ENCODE measurements at places on chromosomes 12 and 14.

DNA sequence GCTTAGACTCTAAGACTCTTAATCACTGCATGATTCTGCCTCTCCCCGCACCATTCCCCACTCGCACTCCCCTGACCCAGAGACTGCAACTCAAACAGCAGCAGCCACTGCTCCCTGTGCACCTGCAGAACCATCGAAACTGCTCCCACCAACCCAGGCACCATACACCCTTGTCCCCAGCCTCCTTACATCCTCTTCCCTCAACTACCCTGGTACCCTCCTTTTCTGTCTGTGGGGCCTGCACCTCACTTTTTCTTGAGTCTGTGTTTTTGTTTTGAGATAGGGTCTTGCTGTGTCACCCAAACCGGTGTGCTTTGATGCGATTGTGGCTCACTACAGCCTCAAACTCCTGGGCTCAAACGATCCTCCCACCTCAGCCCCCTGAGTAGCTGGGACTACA lies 69.4 kb downstream of the RNFT2 start:
- no peak for DNase-seq

GRCh38 chr12:70045036-70045435 lies 198.2 kb upstream of the CNOT2 start:
- no peak for DNase-seq

DNA sequence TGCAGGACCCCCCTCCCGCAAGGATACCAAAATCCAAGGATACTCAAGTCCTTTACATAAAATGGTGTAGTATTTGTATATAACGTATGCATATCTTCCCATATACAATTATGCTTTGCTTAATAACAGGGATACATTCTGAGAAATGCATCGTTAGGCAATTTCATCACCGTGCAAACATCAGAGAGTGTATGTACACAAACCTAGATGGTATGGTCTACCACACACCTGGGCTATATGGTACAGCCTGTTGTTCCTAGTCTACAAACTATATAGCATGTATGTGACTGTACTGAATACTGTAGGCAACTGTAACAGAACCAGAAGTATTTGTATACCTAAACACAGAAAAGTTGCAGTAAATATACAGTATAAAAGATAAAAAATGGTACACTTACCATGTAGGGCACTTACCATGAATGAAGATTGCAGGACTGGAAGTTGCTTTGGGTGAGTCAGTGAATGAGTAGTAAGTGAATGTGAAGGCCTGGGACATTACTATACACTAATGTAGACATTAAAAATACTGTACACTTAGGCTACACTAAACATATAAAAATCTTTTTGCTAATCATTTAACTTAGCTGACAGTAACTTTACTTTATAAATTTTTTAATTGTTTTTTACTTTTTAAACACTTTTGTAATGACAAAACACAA lies 141.1 kb downstream of the SLC41A2 start:
- no peak for DNase-seq

DNA sequence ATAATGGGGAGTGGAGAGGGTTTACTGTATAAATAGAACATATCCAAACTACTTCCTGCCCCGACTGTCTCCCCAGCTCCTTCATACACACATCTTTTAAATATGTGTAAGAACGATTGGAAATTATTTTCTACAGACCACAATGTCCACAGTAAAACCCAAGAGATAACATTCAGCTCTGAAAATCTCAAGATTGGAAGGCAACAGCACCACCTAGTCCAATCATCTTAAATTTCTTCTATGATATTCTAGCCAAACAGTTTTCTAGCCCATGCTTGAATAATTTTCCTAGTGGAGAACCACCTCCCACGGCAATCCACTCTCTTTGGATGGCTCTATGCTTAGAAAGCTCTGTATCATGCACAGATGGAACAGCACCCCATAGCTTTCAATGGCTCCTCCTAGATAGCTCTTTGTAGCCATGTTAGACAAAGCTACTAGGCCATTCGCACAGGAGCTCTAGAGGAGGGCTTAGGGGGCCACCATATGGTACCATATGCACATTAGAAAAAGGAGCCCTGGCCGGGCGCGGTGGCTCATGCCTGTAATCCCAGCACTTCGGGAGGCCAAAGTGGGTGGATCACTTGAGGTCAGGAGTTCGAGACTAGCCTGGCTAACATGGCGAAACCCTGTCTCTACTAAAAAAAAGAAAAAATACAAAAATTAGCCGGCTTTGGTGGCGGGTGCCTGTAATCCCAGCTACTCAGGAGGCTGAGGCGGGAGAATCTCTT lies 18.1 kb downstream of the VDR start:
- DNase-seq = no peak

- DNase-seq = no peak
These were observed 25.9 kb downstream of the SUDS3 start for GRCh38 chr12:118402251-118402650.

- no peak for DNase-seq
These were observed 13.3 kb upstream of the RGS6 start for GRCh38 chr14:71918955-71919354.

- no peak for DNase-seq
These were observed 115.8 kb upstream of the CCDC198 start for GRCh38 chr14:57609192-57610075.

DNA sequence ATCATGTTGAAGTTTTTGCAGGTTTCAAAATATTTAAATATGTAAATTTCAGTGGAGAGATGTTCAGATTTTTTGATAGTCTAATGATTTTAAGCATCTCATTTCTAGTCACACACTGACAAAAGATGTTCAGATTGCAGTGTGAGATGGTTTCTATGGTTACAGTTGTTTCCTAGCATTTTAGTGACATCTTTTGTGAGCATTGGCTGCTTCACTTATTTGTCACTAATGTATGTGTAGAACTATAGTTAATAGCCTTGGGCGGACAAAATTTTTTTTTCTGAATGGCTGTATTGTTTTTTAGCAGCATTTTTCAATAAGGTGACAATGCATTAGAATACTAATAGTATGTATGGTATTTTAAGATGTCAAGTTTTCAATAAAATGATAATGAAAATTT lies 315.6 kb upstream of the PRKD1 start:
- no peak for DNase-seq

GRCh38 chr14:22493753-22494152 lies 95.3 kb downstream of the DAD1 start:
- DNase-seq = no peak

GRCh38 chr14:41446008-41446407 lies 160.7 kb upstream of the LRFN5 start:
- DNase-seq = no peak

DNA sequence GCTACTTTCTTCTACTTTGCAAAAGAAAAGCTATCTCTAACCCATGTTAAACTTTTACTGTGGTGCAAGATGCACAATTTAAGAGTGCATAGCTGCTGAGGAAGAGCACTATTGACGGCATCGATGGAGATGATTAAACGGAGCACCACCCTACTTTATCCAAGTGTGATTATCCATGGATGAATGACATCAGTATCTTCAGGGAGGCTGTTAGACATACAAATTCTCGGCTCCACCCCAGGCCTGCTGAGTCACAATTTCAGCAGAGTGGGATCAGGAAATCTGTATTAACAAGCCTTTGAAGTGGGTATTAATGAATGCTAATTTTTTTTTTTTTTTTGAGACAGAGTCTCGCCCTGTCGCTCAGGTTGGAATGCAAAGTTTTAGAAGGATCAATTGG lies 16.2 kb downstream of the SLC2A14 start:
- peak; percentile 35 for DNase-seq

DNA sequence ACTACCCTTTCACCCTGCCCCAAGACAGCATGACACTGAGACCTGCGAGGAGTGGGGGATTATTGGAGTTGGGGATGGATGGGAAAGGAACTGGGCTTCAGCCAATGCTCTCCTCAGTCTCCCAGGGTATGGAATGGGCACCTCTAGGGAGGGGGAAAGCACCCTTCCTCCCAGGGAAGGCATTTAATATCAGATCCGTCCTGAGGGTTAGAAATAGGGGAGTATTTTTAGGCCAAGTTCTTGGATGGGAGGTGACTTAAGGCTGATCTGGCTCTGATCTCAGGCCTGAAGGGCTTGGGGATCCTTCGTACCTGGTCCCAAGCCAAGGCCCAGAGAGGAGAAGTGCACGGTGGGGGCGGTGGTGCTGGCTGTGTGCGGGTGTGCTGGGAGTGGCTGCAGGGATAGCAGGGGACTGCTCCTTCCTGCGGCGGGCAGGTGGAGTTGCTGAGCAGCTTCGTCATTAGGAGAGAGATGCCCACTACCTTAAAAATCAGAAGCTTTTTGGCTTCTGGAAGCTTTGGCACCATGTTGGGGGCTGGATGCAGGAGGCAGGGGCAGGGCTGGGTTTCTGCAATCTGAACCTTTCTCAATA lies 7.0 kb upstream of the CEBPE start:
- DNase-seq = no peak

DNA sequence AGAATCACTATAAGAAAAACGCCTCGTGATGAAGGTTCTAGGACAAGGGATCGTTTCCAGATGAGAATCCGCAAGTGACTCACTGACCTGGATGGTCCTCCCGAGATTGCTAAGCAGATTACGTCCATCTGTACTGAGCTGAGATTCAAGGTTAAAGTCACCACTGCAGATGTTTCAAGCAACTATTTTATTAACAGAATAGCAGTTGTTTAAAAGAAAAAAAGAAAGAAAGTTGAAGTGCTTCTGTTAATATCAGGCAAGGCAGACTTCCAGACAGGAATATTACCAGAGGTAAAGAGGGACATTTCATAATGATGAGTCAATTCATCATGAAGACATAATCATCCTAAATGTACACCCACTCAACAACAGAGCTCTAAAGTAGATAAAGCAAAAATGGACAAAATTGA lies 17.9 kb downstream of the PXN start:
- DNase-seq = no peak

- no peak for DNase-seq
These were observed 303.7 kb downstream of the LRIG3 start for GRCh38 chr12:58616618-58617017.

DNA sequence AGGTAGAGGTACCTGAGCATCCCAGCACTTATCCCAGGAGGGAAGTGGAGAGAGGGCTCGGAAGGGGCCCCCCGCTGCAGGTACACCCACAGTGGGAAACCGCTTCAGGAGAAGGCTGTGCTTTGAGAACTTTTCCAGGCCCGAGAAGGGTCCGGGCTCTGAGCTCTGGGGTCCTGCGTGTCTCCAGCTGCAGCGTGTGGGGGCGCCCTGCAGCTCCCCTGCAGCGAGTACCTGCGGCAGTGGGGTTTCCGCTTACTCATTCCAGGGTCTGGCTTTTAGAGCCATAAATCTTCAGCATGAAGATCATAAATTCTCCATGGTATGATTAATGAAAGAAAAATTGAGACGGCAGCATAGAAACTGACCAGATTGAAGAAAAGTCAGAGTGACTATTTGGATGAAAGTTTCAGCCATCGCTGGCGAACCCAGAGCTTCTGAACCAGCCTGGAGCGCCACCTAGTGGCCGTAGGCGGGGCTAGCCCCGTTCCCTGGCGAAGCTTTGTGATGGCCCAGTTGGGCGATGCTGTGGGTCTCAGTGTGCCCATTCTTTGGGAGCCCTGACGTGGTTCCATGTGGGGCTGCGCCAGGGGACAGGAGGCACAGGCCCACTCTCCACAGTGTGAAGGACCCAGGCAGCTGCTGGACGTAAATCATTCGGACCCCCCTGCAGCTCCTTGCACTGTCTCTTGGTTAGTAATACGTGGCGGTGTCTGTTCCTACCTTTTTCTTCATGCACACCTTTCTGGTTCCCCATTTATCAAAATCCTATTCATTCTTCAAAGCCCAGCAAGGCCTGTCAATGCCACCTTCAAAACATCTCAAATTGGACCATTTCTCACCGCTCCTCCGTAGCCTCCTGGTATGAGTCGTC lies 198.2 kb downstream of the TSPAN9 start:
- DNase-seq = peak; percentile 87

- DNase-seq = no peak
These were observed 135.8 kb downstream of the ITPR2 start for GRCh38 chr12:26697217-26697616.

DNA sequence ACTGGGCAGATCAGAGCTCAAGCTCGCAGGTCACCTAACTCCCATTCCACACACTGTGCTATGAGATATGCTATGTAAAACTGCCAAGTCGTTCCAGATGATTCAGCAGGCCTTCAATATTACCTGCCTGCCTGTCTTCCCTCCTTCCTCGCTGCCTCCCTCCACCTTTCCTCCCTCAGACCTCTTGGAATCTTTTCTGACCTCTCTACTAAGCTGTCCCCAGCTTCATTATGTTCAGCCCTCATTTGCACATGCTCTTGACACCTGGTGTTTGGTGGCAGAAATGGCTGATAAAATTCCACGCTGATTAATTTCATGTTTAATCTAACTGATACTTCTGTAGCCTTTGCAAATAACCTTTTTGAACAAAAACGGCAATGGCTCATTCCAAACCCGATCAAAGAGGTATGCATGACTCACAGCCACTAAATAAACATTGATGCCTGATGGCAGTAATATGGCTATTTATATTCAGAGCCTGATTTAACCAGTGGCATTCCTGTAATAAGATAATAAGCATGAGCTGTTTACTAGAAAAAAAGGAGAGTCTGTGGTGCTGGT lies 130.8 kb upstream of the EGLN3 start:
- DNase-seq = no peak

DNA sequence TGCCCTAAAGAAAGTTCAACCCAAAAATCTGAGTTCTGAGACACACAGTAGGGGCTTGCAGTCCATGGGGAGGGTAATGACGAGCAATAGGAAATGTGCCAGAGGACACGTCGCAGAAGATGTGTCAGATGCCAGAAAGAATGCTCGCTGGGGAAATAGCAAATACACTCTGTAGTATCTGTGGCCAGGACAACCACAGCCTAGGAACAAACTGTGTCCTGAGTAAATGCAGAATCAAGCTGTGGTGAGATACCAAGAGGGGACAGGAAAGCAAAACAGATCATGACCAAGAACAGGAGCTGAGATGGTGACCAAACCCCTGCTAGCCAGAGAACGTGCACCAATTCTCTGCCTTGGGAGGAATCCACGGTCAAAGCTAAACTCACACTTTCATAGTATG lies 9.1 kb downstream of the CRACR2A start:
- DNase-seq = no peak

DNA sequence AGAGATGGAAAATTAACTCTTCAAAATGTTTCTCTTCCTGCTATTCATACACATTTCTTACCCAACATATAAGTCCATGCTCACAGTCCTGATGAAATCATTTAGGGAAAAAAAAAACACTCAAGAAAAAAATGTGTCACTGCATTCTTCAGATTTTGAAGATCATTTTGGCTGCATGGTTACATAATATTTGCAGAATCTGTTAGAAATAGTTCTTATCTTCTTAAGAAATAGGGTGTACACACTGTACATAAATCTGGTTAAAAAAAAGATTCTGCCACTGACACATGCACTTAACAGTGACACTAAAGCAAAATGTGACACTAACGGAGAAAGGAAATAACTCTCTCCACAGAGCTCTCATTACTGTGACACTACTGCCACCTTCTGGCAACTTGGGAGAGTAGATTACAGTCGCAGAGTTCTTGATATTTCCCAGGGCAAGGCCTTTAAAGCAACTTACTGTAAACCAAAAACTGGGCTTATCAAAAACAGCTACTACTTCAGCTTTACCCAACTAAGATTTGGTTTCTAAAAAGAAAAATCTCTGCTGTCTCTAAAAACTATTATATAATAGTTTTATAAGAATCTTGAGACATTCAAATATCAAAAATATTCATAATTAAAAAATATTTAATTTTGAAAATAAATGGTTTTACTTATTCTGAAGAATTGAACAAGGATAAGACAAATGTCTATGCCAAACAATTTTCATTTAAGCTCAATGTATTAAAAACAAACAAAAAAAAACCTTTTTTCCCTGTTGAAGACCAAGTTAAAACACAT lies 65.0 kb downstream of the SETD3 start:
- no peak for DNase-seq

GRCh38 chr12:69329669-69330428 lies 18.3 kb upstream of the LYZ start:
- no peak for DNase-seq

- no peak for DNase-seq
These were observed 24.2 kb upstream of the SLC6A12 start for GRCh38 chr12:238116-238515.
